ENCODE measurements at places on chromosomes 5 and 9.

DNA sequence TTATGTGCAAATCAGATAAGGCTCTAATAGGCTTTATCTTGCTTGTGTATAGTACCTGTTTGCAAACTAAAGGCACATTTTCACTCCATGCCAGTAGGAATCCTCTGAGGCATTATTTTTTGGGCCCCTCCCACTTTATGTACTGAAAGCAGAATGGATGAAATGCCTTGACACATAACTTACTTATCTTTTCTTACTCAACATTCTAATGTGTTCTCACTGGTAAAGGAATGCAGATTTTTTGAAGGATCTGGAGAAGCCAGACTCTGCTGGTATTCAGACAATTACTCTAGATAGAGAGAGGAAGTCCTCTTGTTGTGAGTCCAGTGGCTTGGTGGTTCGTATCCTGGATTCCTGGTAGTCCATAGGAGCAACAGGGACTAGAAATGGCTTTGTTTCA is 336.7 kb downstream of the CCDC171 start:
- DNase-seq: no peak

DNA sequence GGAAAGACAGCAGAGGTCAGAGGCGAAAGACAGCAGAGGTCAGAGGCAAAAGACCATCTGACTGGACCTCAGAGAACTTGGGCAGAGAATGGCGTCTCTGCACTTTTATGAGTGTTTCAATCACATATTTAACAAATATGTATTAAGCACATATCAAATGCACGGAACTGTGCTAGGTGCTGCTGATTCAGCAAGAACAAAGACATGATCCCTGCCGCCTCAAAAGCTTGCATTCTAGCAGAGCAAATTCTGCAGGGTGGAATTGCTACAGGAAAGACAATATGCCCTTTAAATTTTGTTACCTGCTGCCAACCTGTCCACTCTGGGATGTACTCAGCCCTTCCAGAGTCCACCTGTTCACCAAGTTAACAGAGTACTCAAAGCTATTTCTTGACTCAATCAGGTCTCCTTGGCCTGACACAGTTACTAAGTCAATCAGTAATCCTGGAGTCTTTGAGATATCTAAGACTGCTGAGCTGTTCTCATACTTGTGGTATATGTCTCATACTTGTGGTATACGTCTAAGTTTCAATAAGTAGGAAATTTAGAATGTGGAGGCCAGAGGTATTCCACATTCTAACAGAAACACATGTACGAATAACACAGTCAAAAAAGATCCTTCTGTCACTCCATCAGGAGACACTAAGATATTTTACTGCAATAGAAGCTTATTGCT is 131.8 kb downstream of the GNAQ start:
- DNase-seq: no peak

DNA sequence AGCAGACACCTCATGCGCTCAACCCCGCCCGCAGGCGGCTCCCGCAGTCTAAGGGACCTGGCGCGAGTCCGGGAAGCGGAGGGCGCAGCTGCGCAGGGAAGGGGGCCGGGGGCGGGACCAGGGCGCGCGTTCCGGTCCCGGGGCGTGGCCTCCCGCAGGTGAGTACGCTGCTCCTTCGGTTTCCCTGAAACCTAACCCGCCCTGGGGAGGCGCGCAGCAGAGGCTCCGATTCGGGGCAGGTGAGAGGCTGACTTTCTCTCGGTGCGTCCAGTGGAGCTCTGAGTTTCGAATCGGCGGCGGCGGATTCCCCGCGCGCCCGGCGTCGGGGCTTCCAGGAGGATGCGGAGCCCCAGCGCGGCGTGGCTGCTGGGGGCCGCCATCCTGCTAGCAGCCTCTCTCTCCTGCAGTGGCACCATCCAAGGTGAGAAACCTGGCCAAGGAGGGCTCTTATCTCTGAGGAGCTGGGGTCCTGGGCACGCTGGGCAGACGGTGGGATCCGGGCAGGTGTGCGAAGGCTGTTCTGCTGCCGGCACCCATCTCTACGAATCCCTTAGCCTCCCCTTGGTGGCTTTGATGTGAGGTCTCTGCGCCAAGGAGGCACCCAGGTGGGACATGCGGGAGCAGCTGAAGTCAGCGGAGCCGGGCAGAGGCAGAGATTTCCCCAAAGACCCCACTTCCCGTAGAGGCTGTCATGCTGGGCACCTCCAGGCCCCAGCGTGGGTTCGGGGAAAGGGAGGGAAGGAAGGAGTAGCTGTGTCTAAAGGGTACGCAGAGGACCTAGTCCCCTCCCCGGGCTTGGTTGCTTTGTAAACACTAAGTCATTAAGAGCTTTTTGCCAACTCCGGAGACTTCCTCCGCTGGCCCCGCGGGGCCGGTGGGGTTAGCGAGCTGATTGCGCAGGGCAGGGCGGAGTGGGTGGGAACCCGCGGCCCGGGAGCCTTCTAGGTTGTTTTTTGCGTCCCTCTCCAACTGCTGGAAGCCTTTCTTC is at the start of gene F2RL1:
TSS of gene F2RL1 (plus strand) at position 187 of the 988 bp plus-strand sequence. CDS start at position 340, 153 bp downstream.
- DNase-seq: peak; percentile 98

DNA sequence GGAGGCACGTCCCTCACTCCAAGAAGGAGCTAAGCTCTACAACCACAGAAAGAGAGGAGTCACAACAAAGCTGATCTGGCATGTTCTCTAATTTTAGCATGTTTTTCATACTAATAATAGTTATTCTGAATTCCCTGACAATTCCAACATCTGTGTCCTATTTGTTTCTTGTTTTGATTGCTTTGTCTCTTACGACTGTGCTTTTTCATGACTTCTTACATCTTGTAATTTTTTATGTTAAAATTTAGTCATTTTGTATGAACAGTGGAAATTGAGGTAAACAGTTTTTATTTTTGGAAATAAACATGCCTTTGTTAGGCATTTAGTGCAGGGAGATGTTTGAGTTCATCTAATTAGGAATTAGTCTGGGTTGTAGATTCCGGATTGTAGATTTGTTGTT is 668.1 kb upstream of the EDIL3 start:
- DNase-seq: no peak

DNA sequence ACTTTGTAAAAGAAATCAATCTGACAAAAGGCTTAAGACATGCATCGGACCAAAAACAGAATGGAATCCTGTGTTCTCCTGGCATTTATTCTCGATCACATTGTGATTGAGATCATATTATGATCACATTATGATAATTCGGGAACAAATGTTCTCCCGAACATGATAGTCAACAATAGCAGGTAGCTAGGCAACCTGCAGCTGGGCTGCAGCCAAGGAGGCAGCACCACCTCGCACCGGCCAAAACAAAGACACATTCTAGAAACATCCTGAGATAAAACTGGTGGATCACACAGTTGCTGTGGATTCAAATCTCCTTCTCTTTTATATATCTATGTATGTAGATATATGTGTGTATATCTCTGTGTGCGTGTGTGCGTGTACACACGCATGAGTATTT is 480.6 kb upstream of the CYLC2 start:
- DNase-seq: no peak

GRCh38 chr5:142830241-142831008 is 60.2 kb downstream of the ARHGAP26 start:
- no peak for DNase-seq

GRCh38 chr9:110995420-110996340 is 42.6 kb downstream of the LPAR1 start:
- DNase-seq: no peak

DNA sequence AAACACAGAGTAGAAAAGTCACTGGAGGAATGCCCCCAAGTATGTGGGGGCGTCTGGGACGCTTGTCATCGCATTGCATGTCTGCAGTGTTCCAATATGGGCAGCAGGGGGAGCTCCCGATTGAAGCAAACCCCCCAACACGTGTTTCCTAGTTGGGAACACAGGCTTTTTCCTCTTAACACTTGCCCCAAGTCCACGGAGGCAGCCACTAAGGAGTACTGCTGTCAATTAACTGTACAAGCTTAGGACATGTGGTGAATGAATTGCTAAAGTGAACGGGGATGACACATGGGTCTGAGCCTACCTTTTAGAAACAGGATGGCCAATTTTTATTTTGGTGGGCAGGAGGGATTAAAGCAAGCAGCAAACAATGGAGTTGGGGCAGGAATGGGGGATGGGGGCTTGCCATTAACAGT is 2.2 kb downstream of the GABRB2 start:
- DNase-seq: peak; percentile 56

GRCh38 chr5:132675936-132676689 is 2.3 kb downstream of the IL4 start:
- DNase-seq: no peak

DNA sequence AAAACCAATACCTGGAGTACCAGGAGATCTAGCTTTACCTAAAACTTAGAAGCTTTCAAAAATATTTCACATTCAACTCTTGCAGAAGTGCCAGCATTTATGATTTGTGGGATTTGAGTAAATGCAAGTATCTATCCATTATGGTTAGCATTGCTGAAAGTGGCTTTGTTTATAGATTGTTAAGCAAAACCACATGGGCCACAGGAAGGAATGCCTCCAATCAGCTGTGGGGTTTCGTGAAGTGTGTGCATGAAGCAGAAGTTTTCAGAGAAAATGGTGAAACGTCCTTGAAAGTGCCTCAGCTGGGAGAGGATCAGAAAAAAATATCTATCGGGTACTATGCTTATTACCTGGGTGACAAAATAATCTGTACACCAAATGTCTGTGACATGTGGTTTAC is 4.2 kb downstream of the LECT2 start:
- DNase-seq: no peak

- peak; percentile 40 for DNase-seq
These were observed 98.8 kb downstream of the LHX2 start for GRCh38 chr9:124110307-124110915.

GRCh38 chr9:119240546-119240945 is 128.7 kb downstream of the BRINP1 start:
- no peak for DNase-seq

GRCh38 chr9:118438810-118439209 is 734.6 kb downstream of the TLR4 start:
- DNase-seq: peak; percentile 68

- peak; percentile 23 for DNase-seq
These were observed 79.8 kb downstream of the RICTOR start for GRCh38 chr5:38994324-38994927.

DNA sequence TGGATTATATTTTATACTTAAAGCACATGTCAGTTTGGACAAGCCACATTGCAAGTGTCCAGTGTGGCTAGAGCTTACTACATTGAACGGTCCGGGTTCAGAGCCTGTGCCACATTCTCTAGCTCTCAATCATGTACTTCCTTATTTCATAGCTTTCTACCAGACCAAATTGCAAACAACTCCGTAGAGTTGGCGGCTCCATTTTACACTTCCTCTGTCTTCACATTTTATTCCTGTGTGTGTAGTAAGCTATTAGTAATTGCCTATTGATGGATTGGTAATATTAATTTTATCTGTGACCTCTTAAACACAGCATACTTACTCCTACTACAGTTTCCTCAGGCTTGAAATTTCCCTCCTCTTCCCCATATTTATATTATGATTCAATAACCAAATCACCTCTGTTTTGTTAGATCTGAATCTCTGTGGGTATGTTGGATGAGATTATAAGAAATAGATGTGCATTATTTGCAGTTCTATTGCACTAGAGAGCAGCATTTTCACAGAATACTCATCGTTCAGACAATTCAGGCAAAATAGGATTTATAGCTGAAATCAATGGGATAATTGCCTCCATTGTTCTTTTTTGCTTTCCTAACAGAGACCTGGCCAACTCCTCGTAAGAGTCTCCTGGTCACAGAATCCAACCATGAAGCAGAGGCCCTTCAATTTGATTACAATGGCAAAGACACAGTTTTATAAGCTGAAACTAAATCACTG is 29.0 kb upstream of the C9orf72 start:
- no peak for DNase-seq

DNA sequence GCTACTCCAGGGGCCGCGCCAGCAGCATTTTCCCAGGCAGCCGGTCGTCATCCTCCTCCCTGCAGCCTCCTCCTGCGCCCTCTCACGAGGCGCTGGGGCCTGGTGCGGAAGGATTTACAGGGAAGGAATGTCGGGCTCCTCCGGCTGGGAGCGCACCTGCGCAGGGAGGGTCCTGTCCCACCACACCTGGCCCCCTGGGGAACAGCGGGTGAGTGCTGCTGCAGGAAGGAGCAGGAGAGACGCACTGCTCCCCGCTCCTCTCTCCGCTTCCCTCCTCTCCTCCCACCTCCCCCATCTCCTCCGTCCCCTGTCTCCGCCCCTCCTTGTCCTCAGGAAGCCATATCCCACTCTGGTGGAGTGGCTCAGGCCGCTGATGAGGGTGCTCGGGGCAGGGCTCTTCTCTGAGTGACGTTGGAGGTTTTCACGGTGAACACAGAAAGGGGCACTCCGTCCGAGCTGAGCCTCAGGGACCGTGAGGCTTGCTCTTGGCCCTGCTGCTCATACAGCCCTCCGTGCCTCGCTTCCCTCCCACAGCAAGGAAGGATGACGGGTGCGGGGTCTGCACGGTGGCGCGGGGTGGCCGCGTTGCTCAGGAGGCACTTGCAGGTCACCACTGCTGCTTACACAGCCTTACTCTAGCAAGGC is 31.3 kb downstream of the IRX4 start:
- DNase-seq: no peak

DNA sequence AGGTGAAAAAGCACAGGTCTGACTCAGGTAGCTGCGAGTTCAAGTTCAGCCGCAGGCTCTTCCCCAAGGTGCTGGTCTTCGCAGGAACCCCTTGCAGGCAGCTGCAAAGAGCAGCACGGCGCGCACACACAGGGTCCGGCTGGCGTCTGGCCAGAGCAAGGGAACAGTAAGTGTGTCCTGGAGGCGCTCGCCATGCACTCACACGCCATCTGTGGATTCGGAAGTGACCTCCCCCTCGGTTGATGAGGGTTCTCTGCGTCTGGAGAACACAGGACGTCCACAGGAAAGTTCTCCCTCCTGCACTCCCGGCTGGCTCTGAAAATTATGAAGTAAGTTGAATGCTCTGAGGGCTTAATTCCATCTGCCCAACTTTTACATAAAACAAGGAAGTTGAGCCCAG is 14.0 kb upstream of the EGFL7 start:
- no peak for DNase-seq

- no peak for DNase-seq
These were observed 86.9 kb downstream of the UGCG start for GRCh38 chr9:111983484-111983908.

DNA sequence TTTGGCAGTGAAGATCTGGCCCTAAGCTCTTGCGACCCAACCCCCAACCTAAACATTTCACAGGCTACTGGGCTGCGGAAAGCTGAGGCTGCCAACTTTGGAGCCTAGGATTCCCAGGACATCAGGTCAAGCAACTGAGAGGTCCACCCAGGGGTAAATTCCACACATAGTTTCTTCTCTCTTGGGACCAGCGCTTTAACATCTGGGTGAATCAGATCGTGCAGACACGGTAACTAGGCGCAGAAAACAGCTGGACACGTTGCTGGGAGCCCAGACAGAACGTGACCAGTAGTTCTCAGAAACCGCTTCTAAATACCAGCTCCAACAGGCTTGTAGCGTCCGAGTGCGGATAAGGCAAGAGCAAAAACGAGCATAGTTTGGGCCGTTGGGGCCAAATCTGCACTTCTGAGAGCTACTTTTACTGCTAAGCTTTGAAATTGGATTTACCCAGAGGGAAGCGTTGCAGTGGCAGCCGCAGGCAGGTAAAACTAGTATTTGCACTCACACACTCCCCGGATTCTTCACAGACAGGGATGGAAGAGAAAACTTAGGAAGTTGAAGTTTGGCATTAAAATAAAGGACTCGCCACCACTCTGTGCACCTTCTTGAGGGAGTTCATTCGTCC is 11.8 kb downstream of the ITGA1 start:
- DNase-seq: peak; percentile 77
